ENCODE measurements at places on chromosomes 11 and 22.

DNA sequence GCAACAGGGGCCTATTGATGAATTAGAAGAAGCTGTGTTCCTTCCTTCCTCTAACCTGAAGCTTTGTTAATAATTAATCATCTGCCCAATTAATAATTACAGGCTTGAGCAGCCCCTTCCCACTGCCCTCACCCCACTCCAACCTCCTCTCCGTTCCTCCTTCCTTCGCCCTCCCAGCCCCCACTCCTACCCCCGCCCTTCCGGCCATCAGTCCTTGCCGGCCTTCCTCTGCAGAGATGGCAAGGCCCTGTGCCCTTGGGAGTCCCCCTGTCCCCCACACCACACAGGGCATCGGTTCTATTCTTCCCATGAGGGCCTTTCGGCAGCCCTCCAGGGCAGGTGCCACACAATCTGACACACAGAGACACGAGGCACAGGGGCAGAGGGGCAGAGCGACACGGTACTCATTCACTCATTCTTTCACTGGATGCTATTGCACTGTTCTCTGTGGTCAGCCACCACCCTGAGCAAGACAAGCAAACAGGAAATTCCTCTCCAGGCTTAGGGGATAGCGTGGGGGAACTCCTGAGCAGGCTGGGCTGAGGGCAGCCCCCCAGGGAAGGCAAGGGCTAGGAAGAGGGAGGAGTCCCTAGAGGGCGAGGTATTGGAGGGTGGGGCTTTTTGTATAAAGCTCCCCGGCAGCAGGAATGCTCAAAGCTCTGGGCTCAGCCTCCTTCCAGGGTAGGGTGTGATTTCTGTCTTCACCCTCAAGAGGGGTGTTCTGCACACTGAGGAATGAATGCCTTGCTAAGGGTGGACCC is 14.7 kb downstream of the MGAT3 start:
- no peak for DNase-seq

- no peak for DNase-seq
These were observed 11.4 kb downstream of the KCNJ5 start for GRCh38 chr11:128902515-128903066.

- DNase-seq: no peak
These were observed 3.9 kb downstream of the FRMD8 start for GRCh38 chr11:65390099-65390941.

DNA sequence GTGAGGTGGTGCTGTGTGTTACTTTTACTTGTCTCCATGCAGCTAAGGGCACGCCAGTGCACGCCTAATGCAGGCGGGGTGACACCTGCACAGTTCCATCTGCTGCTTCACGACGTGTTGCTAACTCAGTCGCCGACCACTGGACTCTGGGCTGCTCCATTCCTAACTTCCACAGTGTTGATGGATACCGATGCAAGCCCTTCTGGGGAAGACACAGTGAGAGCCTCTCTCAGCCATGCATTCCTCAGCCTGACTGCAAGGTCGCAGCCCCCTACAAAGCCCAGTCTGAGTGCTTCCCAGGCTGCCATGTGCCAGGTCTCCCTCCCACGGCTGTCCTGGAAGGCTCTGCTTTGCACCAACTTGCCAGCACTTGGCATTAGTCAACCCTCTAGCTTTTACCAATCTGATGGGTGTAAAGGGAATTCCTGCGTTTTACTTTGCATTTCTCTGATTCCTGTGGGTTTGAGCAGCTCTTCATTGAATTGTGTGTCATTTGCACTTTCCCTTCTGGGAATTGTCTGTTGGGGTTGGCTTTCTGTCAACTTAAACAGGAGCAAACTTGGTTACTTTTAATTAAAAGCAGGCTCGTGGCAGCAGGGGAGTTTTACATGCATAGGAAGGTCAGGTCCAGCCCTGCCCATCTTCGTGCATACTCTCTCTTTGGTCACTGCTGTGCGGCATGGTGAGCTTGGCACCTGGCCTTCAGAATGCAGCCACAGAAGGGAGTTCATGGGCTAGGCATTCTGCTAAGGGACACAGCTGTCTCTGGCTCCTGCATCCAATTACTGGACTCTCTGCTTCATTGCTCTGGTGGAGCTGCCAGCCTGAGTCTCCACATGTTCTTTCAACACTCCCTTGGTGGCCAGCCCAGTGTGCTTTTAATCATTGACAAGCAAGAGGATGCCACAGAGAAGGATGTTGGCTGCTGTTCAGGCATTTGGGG is 34.6 kb upstream of the SHANK2 start:
- no peak for DNase-seq

- no peak for DNase-seq
These were observed 68.5 kb downstream of the C2CD3 start for GRCh38 chr11:74102321-74102720.

DNA sequence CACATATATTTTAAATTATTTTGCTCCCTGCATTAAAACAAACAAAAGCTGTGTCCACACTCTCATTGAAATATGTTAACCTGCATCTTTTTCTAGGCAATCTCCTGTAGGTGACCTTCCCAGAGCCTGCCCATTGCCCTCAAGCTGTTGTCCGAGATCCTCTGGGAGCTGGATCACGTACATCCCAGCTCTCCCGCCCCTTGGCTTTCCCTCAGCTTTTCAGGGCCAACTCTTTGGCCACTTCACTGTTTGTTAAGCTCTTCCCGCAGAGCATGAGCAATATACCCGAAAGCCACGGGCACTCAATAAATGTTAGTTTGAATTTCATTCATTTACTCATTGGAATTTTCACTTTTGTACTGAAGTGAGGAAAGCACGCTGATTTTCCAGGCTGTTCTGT is 32.2 kb downstream of the ELMOD1 start:
- no peak for DNase-seq

DNA sequence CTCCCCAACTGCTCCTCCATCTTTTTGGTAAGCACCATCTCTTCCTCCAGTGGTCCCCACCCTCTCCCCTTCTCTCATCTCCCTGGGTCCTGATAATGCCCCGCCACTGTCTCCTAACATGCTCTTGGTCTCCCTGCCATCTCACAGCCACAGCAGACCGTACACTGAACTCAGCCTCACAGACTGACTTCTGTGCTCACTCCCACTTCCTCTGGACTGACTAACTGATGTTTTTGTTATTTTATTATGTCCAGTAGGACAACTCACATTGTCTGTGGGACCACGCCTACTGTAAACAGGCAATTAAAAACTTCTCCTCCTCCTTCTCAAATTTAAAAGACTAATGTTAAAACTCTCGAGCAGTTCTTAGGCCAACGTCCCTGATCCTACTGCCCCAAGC is 2.6 kb upstream of the GNAZ start:
- no peak for DNase-seq

GRCh38 chr11:68214173-68215086 is 1.3 kb upstream of the KMT5B start:
- no peak for DNase-seq

GRCh38 chr22:33920197-33920540 is at the start of gene LARGE1:
Gene LARGE1 (minus strand): TSS chr22:33920476.
- no peak for DNase-seq

DNA sequence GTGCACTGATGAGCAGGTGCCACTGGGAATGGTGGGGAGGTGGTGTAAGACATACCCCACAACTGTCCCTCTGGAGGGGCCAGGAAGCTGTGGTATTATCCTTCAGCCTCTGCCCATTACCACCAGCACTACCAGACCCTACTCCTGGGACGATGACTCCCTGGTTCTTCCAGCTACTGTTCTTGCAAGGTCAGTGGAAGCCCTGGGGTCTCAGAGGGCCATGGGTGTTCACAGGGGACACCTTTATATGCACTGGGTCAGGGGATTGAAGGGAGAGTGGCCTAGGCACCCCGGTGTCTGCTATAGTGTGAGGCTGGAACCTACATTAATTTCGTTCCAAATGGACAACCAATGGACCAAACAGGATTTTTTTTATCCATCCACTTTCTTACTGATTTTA is 102.1 kb downstream of the RPS6KA4 start:
- no peak for DNase-seq

DNA sequence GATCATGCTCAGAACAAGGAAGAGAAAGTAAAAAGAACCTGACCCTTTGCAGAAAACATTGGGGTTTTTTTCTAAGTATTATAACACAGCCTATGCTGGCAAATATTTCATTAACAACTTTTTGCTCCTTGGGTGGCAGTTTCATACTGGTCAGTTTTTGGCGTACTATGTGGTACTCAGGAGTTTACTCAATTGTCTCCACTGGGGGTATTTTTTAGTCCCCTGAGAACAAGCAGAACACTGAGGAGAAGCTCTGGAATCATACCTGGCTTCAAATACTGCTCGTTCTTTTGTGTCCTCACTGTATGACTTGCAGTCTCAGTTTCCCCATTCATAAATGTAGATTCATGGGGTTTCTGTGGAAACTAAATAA is 90.4 kb downstream of the SERGEF start:
- no peak for DNase-seq

DNA sequence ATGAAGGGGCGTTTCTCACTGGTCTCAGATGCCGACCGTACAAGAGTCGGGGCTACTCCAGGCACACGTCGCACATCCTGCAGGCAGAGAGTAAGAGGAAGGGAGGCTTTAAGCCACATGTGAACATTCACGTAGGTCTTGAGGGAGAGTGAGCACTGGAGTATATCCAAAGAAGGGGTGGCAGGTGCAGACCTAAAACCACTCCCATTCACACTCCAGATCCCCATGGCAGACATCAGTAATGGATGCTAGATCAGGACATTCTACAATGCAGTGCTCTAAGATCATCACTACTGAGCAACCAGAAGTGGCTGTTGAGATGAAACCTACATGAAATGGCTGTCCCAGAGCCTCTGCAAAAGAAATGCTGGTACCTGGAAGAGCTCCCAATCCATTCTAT is 39.0 kb downstream of the WT1 start:
- DNase-seq: peak; percentile 79

GRCh38 chr22:38943201-38943600 is 14.2 kb upstream of the APOBEC3A start:
- no peak for DNase-seq

DNA sequence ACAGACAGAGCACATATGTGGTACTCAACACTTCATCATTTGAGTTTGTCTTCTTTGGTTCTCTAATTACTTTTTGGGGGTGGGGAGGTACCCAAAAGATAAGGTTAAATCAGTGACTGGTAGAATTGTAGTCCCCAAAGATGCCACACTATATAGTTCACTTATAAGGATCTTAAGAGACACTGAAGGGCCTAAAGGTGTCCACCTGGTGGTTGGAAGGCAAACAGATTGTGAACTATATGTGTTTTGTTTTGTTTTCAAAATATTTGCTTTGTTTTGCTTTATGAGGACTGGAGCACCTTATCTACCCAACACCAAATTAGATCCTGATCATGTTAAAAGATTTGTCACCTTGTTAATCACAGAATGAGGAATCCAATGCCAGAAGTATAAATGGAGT is 136.1 kb downstream of the DCDC1 start:
- no peak for DNase-seq

DNA sequence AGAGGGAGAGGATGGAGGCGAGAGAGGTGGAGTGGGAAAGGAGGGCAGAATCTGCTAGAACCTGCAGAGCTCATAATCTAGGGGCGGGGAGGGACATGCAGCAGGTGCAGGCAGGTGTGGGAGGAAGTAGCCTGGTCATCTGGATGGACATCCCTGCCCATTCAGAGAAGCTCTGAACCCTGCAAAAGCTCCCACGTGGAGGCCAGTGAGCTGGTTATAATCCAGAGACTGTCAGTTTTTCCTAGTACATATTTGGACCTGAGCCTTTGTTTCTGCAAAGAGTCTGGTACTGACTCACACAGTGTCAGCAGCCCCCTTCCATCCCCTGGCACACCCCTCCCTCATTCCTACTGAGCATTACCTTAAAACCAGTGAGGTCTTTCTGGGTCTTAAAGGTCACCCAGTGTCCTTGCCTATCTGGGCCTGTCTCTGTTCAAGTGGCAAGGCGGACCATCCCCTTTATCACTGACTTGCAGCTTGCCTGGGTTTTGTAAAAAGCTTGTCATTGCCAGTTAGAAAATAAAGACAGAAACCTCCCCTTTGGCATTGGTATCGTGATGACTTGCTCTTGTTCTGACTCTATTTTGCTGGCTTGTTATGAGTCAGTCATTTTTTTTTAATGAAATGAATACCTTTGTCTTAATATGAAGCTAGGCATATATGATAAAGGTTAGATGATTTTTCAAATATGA is 26.1 kb downstream of the PTPRJ start:
- no peak for DNase-seq

GRCh38 chr11:790721-791564 is 1.1 kb upstream of the CEND1 start:
- no peak for DNase-seq

GRCh38 chr11:71933141-71933933 is 4.5 kb downstream of the RNF121 start:
- DNase-seq: no peak

DNA sequence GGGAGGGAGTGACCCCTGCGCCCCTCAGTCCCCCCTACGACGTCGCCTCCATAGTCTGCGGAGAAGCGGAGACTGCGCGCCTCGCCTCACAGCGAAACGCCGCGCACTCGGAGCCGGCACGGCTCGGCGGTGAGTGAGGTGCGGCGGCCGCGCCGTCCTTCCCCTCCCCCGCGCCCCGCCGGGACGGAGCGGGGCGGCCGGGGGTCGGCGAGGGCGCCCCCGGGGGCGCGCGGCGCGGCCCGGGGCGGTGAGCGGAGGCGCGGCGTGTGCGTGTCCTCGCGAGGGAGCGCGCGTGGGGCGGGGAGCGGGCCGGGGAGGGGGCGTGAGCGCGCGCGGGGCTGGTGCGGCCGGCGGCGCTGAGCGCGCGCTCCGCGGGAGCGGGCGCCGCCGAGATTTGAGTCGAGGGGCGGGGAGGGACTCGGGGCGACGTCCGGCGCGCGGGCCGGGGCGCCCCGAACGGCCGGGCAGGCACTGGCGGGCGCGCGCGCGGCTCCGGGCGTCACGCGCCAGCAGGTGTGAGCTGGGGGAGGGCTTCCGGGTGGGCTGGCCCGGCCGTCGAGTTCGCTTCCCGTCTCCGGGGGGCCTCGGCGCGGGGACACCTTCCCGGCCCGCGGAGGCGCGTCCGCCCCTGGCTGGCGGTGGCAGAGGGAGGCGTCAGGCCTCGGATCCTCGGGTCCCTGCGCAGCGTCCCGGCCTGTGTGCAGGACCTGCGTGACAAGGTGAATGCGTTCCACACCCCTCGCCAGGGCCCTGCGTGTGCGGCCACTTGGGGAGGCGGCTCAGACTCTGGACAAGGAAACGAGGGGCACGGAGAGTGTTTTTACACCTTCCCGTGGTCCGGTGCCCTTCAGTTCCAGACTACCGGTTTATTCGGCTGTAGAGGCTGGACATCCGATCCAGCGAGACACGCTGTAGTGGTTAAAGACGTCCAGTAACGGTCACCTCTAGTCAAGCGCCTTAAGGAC is 50.4 kb downstream of the FAM83F start:
- DNase-seq: no peak

DNA sequence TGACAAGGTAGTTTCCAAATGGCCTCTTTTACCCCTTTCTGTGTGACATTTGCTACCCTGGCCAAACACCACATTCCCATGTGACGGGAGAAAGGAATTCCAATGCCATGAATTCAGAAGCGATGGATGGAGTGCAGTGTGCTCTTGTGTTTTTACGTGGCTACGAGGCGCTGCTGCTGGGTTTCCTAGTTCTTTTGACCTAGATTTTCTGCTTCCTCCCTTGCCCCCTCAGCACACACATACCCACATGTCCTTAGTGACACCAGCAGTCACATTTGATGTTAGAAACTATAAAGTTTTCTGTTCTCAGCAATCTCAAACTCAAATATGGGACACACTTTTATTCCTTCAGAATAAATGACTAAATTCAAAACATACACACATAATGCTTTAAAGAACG is 7.8 kb upstream of the TMA7B start:
- no peak for DNase-seq
